ENCODE measurements at places on chromosomes 2 and 18. TPM values are rescaled to one million over a fixed set of nuclear protein-coding genes. Genes with fewer than 3 reads are reported as not detected.

DNA sequence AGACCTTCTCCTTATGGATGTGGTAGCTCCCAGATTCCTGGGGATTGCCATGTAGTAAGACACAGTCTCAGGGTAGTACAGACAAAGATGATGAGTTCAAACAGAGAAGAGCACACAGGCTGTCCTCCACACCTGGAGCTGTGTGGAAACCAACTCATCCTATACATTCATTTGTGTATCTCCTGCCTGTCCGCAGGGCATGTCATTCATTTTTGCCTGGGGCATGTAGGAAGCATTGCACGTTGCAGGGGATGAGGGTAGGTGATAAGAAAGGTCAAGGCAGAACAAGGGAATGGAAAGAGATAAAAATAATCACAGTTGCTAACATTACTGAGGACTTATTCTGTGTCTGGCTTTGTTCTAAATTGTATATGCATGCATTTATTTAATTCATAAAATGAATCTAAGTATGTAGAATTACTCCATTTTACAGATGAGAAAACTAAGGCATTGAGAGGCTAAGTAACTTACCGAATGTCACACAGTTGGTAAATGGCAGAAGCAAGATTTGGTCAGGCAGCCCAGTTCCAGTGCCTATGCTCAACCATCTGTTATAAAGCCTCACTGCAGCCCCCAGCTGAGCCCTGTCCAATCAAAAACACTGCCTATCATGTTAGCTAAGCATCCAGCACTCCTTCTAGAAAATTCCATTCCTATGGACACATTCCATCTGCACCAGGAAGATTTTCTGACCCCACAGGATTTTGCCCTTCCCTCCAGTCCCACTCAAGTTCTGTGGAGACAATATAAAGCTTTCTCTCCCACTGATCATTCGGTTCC, 81.0 kb downstream of the SUMO1 start:
- DNase-seq = no peak

GRCh38 chr2:26946841-26947784, 23.3 kb upstream of the MAPRE3 start:
- DNase-seq = peak; percentile 72

DNA sequence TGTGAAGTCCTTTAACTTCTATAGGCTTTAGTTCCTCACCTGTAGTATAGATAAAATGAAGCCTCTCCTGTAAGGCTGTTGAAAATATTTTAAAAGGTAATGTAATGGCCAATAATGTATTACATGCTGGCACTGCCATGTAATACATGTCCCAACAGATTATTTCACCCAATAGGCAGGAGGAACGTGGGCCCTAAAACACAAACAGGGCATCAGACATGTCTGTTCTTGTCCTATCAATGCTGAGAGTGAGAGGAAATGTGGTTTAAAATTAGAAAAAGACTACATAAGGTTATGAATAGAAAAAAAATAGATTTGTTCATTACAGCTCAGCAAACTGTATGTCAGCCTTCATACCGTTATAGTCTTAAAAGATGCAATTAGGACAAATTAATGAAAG, 492.7 kb upstream of the DDX18 start:
- DNase-seq = no peak

DNA sequence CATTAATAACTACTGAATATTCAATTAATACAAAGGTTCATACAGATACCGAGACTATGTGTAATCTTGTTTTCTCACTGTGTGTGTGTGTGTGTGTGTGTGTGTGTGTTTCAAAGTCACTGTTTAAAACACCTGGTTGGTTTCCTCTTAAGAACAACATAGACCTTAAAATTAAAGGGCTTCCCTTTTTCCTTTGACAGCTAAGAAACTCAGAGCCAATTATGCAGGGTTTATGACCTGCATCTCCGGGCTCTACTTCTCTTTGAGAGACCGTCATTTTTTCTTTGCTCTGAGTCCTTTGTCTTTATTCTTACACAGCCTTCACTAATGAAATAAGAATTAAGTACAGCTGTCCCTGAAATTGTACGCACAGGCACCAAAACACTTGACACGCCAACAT, 145.6 kb downstream of the HDAC4 start:
- DNase-seq = no peak

- DNase-seq = no peak
Observed at GRCh38 chr2:181394741-181395437, 62.3 kb upstream of the ITGA4 start.

MAL gene
- 1.8 TPM for polyA plus RNA-seq

ZNF516 gene
- 50.7 TPM for polyA plus RNA-seq

RTKN gene
- 55.5 TPM for polyA plus RNA-seq

PKDCC gene
- polyA plus RNA-seq = 101 TPM

TIA1 gene
- polyA plus RNA-seq = 567 TPM

MGAT5 gene
- polyA plus RNA-seq = 27.1 TPM

TFPI gene
- polyA plus RNA-seq = 132 TPM

ASXL3 gene
- 9.8 TPM for polyA plus RNA-seq
